Hepatic stellate cell (primary cell): ENCODE measurements at places on chromosomes 2 and 18.

- no peak for DNase-seq
Measured at GRCh38 chr18:8257851-8258434, 351.3 kb upstream of the RAB12 start.

- DNase-seq, result no peak
Measured at GRCh38 chr2:19073522-19073921, 284.9 kb downstream of the OSR1 start.

GRCh38 chr2:6937582-6937981 lies 20.4 kb downstream of the RNF144A start:
- no peak for DNase-seq

DNA sequence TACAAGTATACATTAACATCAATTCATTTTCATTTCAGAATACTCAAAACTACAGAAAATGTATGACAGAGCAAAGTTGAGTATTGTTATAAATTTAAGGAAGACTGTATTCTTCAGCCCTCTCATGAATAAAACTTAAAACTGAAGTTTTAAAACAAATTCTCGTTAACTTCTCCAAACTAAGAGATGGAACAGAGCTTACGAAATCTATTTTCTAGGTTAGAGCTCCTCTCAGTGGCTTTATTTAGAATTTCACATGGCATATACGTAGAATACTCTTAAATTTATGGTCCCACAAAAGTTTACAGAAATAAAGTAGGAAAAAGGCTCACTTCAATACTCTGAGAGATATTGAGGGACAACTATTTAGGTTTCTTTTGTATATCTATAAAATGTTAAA lies 612.1 kb downstream of the KCNJ3 start:
- no peak for DNase-seq

DNA sequence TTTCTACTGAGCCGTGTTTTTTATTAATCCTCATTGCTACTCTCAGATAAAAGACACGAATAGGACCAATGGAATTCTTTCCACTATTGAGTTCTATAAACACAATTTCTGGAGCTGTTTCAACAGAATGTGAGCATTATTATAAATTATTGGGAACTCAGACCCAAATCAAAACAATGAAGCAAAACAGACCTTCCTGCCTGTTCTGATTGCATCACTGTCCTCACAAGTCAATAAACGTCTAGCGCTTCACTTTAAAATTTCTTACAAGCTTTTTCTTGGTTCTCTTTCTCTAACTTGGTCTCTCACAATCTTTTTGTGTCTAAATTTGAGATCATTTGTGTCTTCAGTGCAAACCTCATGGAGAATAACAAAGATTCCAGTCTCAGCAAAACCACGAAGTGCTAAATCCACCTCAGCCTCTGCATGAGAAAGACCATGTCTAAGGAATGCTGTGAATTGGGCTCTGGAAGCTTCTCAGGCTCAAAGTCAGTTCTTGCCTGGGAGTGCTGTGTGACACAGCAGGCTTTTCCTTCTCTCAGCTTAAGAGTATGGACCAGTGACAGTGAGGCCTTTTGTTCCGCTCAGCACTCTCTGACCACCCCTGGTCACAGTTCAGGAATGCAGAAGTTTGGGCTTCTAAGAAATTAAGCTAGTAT lies 22.8 kb downstream of the ARHGAP28 start:
- DNase-seq, result peak; percentile 10

DNA sequence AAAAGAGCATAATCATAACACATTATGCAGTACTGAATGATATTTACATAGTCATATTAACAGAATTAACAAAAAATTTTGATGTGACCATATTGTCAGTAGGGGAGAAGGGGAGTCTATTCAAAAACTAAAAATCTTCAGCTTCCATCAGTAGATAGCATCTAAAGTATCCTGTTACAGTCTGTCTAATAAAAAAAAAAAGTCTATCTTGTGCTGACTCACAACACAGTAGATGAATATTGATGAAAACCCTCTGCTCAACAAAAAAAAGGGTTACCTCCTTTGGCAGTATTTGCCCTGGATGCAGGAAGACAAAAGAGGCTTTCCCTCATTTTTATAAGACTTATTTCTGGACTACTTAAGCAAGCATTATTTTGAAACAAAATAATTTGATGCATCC lies 27.3 kb downstream of the GRB14 start:
- no peak for DNase-seq

DNA sequence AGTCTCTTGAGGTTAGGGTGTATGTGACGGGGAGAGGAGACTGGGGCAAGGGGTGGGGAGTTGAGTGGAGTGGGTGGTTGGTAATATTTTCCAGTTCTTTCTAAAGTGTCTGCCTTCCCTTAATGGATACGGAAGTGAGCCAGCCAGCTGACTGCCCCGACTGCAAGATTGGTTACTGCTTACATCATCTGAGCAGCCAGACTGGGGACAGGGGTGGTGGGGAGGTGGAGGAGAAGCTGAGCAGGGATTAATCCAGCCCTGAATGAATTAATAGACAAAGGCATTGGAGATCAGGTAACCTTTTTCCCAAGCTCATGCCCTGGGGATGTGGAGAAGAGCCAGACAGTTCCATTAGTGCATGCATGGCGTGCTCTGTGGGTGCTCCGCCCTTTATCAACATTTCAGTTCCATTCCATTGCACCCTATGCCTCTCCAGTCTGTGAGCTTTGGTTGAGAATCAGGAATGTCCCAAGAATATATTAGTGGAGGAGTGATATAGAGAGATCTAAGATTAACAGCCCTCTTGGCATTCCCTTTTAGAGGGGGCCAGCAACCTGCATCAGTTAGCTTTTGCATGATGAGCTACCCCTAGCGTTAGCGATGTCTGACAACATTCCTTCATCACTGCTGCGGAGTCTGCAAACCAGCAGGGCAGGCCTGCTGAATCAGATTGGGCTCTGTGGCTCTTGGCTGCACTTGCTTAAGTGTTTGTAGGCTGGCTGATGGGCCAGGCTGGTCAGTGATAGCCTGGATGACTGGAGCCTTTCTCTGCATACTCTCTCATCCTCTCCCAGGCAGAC lies 67.4 kb downstream of the TNP1 start:
- DNase-seq, result no peak

GRCh38 chr2:152548111-152548875 lies 169.0 kb downstream of the PRPF40A start:
- DNase-seq, result no peak

- DNase-seq, result no peak
Measured at GRCh38 chr2:226788881-226789490, 10.6 kb downstream of the IRS1 start.

GRCh38 chr18:26863921-26864497 lies 1.5 kb downstream of the AQP4 start:
- no peak for DNase-seq

- no peak for DNase-seq
Measured at GRCh38 chr2:53423465-53423864, 344.1 kb upstream of the CHAC2 start.

DNA sequence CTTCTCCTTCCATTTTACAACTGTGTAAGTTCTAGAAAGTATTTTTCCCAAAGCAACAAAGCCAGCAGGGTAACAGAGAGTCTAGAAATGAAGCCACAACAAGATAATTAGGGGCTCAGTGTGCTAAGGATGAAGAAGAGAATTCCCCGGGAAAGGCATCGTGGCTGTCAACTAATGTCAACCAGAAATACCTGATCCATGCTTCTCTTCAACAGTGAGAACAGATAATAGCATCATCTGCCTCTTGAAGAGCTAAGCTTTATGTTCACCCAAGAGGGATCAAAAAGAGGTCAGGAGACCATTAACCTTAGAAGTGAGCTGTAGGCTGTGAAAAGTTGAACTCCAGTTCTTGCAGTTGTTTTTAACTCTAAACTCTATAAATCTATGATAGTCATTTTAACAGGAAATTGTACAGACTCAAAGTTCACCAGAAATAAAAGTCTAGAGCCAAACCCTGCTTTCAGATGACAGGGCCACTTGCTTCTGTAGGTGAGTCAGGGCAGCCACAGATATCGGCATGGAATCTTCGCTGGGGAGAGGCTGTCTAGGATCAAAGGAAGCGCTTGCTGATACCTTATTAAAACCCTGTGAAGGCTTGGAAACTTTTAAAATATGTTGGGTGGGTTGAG lies 540.7 kb upstream of the ID2 start:
- no peak for DNase-seq

- no peak for DNase-seq
Measured at GRCh38 chr2:235343869-235344268, 150.0 kb upstream of the AGAP1 start.

- DNase-seq, result peak; percentile 37
Measured at GRCh38 chr2:159960414-159960813, 102.0 kb downstream of the PLA2R1 start.

GRCh38 chr2:170502361-170503130 lies 212.6 kb upstream of the SP5 start:
- no peak for DNase-seq

DNA sequence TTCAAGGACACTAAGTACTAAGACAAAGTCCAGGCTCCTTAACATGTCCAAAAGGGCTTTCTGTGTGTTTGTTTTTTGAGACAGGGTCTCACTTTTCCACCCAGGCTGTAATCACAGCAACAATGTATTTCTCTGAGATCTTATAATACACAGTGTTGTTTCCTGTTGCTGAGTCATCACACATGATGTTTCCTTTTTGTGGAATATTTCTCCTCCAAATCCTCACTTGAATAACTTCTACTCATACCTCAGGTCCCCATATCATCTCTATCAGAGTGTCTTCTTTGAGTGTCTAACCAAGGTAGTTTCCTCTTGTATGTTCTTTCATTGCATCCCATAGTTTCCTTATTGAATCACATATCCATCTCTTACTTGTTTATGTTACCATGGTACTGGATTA lies 632.0 kb upstream of the PIK3C3 start:
- no peak for DNase-seq

DNA sequence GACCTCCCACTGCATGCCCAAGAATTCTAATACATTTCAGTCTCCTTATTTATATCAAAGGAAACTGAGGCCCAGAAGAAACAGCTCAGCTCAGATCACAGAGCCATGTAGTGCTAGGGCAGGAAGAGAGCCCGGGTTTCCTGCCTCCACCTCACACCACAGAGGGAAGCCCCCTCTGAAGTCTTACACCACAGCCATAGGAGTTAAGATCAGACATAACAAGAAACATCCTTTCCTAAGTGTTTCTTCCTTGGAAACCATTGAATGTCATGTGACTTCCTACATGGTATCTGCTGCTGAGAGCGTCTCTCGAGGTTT lies 102.1 kb downstream of the MTCL1 start:
- no peak for DNase-seq

DNA sequence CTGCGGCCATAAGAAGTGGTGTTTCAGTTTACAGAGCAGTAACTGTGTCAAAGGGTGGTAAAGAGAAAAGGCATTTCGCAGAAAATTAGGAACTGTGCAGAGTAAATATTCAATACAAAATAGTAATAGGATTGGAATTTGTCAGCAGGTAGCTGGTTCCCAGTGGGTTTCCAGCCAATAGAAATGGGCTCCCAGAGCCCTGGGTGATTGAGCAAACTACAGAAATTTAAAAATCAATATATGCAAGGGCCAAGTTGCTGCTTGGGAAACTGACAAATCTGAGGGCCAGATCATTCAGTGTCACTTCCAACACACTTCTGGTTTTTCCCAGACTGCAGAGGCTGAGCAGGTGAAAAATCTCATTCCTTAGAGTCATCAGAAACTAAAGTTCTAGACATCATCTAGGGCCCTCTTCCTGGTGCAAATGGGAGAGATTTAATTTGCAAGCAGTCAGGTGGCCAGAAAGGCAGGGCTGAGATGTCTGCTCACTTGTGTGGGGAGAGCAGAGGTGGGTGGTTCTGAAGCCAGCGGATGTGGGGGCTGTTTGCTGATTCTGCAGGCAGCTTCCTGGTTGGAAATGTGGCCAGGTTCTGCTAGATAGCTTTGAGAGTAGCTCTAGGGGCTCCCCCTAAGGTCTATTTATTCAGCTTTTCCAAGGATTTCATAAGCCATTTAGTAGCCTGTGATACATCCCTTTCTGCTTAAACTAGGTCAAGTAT lies 182.4 kb downstream of the NCK2 start:
- no peak for DNase-seq

DNA sequence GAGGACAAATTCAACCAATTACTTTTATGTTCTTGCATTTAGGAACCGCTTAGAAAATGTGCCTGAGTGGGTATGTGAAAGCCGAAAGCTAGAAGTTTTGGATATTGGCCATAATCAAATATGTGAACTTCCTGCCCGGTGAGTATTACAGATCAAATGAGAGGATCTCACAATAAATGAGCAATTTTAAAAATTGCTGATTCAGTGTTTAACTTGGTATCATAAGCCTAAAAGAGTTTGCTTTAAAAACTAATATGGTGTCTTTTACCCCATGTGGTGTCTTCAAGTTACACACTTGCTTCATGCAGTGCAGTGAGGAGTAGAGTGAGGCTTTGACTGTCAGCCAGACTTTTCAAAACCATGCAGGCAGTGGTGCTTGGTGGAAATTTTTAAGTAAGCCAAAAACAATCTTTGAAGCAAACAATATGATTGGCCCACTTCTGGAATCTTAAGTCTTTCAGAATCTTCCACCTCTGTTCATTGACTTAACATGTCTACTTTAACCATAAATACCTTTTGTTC lies 199.6 kb downstream of the PHLPP1 start:
- DNase-seq, result no peak

- DNase-seq, result no peak
Measured at GRCh38 chr18:49920731-49921130, 107.4 kb upstream of the ACAA2 start.

DNA sequence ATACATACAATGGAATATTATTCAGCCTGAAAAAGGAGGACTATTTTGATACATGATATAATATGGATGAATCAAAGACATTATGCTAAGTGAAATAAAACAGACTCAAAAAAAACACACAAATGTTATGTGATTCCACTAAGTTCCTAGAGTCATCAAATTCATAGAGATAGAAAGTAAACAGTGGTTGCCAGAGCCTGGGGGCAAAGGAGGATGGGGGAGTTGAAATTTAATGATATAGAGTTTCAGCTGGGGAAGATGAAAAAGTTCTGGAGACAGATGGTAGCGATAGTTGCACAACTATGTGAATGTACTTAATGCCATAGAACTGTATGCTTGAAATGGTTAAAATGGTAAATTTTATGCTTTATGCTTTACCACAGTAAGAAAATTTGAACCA lies 119.7 kb downstream of the METTL4 start:
- no peak for DNase-seq

GRCh38 chr2:223501641-223502040 lies 100.5 kb downstream of the SCG2 start:
- DNase-seq, result no peak

- DNase-seq, result no peak
Measured at GRCh38 chr2:88608184-88608583, 19.1 kb downstream of the EIF2AK3 start.

GRCh38 chr2:101473591-101473910 lies 1.4 kb downstream of the RFX8 start:
- DNase-seq, result peak; percentile 41

DNA sequence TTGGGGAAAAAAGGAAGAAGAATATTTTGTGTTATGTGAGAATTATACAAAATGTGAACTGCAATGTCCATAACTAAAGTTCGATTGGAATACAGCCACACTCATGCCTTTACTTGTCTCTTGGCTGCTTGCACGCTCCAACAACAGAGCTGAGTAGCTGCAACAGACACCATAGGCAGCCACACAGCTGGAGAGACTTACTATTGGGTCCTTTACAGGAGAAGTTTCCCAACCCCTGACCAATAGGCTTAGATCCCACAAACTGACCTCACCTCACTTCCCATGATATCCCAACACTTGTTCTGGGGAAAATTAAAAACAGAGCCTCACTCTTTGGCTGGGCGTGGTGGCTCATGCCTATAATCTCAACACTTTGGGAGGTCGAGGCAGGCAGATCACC lies 213.8 kb downstream of the SH3BP4 start:
- no peak for DNase-seq
